DMS153 (cell line): ENCODE measurements at places on chromosomes 1 and 21.

- DNase-seq: no peak
These were observed 5.9 kb upstream of the VCAM1 start for GRCh38 chr1:100713626-100714025.

DNA sequence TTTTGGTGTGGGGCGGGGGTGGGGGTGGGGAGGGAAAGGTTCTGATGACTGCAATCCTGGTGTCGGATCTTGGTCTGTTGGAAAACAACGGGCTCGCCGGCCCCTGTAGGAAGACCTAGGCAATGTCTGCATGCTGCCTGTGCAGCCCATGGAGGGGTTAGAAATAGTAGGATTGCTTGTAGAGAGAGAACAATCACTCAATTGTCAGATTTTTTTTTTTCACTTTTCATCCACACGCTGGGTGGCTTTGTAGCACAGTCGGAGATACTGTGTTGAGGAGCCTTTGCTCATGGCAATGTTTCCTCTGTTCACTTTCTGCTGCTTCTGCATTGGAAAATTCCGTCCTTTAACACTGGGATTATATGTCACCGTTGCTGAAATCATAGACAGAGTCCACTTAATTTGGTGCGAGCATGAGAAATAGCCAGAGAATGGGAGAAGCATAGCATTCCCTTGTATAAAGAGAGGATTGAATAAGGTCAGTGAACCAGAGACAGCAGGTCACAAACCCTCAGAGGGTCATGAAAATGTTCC, 107.5 kb downstream of the MRPS6 start:
- DNase-seq: no peak

GRCh38 chr1:210841926-210842625, 291.9 kb downstream of the KCNH1 start:
- DNase-seq: no peak

DNA sequence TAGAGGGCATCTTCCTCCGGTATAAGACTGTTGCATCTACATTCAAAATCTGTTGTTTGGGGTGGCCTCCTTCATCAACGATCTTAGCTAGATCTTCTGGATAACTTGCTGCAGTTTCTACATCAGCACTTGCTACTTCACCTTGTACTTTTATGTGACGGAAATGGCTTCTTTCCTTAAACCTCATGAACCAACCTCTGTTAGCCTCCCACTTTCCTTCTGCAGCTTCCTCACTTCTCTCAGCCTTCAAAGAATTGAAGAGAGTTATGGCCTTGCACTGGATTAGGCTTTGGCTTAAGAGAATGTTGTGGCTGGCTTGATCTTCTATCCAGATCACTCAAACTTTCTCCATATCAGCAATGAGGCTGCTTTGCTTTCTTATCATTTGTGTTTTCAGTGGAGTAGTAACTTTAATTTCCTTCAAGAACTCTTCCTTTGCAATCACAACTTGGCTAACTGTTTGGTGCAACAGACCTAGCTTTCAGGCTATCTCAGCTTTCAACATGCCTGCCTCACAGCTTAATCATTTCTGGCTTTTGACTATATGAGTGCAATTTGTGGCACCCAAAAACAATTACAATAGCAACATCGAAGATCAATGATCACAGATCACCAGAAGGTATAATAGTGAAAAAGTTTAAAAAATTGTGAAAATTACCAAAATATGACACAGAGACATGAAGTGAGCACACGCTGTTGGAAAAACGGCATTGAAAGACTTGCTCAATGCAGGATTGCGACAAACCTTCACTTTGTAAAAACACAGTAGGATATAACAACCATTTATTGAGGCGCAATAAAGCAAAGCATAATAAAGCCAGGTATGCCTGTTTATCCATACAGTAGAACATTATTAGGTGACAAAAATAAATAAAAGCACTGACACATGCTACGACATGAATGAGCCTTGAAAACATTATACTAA, 56.7 kb upstream of the GFI1 start:
- no peak for DNase-seq

GRCh38 chr1:37001703-37002102, 32.6 kb downstream of the GRIK3 start:
- DNase-seq: peak; percentile 52

- DNase-seq: no peak
These were observed 108.1 kb downstream of the RNF220 start for GRCh38 chr1:44513111-44513510.

DNA sequence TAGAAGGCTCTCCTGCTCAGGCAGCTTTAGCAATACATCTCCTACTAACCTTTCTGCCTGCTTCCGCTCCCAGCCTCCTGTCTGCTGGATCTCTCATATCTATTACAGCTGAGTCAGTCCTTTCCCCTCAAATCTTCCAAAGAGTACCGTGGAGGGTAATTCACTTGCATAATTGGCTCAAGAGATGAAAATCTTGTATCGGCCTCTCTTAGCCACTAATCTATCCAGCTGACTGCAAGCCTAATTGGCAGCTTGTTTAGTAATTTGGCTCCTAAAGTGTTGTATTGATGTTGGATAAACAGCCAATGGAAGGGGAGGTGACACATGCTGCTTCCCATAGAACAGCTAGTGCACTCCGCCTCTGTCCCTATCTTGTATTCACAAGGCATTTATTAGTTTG, 195.7 kb downstream of the GPATCH2 start:
- no peak for DNase-seq

- no peak for DNase-seq
These were observed 11.1 kb downstream of the TMEM240 start for GRCh38 chr1:1529321-1529720.
